ENCODE measurements at places on chromosomes 3 and 15.

GRCh38 chr15:74025436-74025835, 30.9 kb downstream of the PML start:
- no peak for DNase-seq

GRCh38 chr15:75028991-75029377, 5.6 kb downstream of the PPCDC start:
- DNase-seq: no peak

DNA sequence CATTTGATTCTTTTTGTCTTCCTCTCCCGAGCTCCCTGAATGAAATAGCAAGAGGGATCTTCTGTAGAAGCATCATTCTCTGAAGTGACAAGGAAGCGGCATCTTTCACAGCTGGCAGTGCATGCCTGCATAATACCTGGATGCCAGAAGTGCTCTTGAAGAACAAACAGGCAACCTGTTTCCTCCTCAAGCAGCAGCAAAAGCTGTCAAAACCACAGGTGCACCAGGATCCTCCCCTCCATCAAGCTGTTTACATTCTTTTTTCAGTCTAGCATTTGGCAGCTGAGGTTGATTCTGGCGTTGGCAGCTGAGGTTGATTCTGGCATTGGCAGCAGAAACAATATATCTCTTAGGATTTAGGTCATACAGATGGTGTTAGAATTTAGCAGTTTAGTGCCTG, 979.0 kb downstream of the TUSC7 start:
- DNase-seq: no peak

DNA sequence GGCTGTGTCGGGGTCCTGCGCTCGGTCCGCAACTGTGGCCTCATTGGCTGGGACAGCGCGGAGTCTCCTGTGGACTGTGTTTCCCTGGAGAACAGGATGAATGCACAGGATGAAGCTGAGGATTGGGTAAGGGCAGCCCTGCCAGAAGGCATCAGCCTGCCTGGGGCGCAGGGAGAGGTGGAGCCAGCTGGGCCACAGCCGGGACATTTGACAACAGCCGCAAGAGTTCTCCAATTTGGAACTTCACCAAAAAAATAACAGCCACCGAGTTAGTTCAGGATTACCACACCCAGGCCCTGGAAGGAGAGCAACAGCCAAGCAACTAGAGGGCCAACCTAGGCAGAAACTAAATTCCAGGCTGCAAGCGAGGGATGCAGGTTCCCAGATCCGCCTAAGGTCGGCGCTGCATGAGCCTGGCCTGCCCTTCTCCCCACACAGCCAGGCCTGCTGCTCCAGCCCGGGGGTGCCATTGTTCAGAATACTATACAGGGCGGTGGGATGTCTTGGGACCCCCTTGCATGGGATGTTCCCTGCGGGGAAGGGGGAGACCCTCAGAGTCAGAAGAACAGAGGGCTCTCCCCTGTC, 229.3 kb downstream of the OCA2 start:
- DNase-seq: no peak

DNA sequence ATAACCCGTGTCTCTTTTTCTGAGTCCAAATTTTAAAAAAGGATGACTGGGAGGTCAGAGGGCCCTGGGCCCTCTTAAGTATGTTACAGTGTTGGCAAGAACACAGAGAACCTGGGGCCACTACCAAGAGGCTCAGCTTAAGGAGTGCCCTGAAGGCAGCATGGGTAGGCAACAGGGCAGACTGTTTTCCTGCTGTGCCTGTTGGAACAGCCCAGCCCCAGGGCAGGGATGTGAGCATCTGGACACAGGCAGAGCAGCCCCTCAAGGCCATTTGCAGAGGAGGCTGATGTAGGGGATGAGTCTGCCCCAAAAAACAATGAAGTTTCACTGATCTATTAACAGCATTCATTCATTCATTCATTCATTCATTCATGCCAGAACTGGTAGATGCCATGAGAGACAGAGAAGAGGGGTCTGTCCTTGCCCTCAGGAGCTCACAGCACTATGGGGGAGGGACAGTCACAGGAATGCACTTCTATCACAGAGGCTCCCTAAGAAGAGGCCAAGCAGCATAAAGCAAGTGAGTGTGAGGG, 2.2 kb upstream of the LTF start:
- DNase-seq: no peak

- no peak for DNase-seq
Measured at GRCh38 chr3:2334921-2335320, 236.3 kb downstream of the CNTN4 start.

DNA sequence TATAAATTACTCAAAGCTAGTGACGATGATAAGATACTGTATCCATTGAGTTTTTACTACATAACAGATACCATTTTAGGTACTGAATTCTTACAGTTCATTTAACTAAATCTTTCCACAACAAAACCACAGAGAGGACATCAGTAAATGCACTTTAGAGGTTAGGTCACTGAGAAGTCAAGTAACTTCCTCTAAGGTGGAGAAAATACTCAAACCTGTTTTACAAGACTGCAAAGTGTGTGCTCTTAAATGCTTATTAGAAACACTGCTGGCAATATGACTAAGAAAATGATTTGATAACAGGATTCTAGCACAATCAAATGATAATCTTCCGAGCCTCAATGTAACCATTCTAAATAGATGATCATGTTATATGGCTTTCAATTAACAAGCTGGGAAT, 99.4 kb downstream of the UBE3A start:
- no peak for DNase-seq

DNA sequence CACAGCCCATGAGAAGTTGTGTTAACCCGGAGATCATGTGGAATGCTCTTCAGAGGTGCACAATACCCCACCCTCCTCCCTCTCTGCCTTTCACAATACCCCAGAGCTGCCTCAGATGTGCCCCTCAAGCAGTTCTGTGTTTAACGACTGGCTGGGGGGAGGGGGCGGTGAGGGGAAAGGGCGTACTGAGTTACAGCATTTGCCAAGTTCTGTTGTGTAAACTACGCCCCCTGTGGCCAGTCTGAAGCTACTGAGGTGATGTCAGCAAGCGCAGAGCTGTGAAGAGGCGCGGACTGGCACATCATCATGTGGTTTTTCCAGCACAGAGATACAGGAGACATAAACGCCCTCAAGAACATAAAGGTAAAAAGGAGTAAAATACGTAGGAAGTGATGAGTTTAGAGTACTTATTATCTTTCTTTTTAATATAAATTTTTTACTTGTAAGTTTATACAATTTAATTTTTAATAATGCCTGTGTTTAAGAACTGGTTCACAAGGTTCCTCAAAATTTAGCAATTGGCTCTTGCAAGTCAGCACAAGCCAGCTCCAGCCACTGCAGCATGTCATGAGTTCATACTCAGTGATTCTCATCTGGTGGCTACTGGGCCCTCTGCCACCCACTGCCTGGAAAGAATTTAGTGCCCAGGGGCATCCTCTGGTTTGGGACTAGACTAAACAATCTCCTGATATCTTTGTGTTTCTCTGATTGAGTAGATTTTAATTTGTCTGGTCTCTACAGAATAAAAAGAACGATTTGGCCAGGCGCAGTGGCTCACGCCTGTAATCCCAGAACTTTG, 1.7 kb downstream of the EPB42 start:
- DNase-seq: peak; percentile 19

- no peak for DNase-seq
Measured at GRCh38 chr3:76859596-76859995, 180.3 kb upstream of the ROBO2 start.

DNA sequence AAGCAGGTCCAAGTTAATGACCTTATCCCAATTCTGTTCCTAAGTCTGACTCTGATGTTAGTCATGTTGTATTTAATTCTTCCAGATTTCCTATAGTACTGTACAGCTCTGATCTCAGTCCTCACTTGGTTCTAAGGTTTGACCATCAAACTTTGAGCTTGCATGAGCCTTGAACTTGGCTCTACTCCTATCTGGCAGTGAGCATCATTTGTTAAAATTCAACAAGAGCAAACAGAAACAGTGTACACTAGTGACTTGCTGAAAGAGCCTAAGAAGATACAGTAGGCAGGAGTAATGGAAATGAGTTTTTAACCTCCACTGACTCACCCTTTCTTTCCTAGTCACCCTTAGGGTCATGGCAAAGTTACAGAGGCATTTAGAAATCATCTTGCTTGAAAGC, 451.1 kb upstream of the TPRG1 start:
- peak; percentile 80 for DNase-seq

DNA sequence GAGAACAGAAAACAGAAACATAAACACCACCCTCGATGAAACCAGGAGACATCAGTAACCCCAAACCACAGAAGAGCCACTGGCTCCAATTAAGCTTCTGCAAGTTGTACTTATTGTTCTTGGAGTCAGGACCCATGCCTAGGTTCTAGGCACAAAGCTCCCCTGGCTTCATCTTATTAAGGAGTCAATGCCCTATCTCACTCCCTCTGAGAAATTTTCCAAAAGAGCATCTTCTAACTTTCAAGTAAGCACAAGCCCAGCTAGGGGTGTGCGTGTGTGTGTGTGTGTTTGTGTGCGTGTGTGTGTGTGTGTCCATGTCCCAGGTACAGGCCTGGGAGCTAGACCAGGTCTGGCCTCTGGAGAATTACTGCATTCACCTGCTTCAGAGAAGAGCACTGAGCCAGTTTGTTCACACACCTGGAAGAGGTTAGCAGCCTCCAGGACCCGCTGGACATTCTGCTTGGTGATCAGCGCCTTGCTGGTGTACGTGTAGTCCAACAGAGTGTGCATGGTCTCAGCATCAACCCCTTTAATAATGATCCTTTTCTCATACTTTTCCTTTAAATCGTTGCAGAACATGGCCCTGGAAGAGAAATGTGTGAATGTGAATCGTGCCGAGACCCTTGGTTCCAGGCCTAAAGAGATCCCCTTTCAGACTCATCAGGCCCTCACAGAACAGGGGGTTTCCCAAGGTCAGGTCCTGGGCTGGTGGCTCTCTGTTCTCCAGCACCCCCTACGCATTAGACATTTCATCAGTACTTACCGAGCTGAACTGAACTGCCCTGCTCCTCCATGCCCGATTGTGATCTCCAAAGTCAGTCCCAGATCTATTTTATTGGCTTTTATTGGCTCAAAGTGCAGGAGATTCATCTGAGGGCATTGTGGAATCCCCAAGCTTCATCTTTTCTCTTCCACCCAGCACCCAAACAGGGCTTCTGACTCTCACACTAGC, 27.8 kb downstream of the KLHL6 start:
- DNase-seq: no peak

DNA sequence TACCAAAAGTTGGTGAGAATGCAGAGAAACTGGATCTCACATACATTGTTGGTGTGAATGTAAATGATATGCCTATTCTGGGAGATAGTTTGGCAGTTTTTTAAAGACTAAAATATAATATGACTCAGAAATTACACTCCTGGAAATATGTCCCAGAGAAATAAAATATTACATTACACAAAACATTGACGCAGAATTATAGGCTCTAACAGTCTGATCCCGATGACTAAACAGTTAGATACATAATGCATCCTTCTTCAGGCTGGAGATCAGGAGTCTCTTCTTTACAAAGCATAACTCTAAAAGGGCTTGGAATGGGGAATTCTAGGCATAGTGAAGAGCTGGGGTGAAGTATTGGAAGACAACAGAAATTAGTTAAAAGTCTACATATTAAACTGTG, 586.2 kb upstream of the NECTIN3 start:
- no peak for DNase-seq

GRCh38 chr3:175075269-175075668, 216.1 kb downstream of the NAALADL2 start:
- peak; percentile 39 for DNase-seq

GRCh38 chr15:81023483-81024264, 23.0 kb downstream of the TLNRD1 start:
- DNase-seq: peak; percentile 92

GRCh38 chr3:98323425-98323824, 30.2 kb upstream of the OR5K4 start:
- DNase-seq: no peak

- no peak for DNase-seq
Measured at GRCh38 chr15:49387471-49387870, 35.6 kb upstream of the FGF7 start.

DNA sequence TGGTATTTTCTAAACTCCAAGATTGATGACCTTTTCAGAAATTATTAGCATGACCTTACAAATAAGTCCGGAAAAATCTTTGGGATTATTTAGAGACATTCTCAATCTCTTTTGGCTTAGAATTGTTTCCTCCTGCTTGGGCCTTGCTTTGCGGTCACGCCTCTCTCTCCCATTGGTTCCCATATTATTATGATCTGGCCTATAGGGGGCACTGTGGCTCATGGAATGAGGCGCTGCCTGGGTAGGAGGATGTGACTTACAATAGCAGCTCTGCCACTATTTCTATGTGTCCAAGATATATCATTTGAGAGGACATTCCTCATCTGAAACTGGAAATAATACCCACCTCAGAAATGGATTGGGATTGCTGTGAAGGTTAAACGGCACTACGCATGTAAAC, 464.9 kb downstream of the MFSD1 start:
- peak; percentile 41 for DNase-seq
